ENCODE measurements at places on chromosomes 13 and 19.
A peak's percentile ranks its signal among the peaks of the same experiment; 100 is the strongest.

GRCh38 chr13:68185444-68186141 lies 955.5 kb upstream of the PCDH9 start:
- no peak for DNase-seq

- no peak for DNase-seq
Observed at GRCh38 chr19:21519488-21519887, 14.1 kb downstream of the ZNF429 start.

- no peak for DNase-seq
Observed at GRCh38 chr19:45297674-45298073, 25.0 kb downstream of the CKM start.

- peak; percentile 31 for DNase-seq
Observed at GRCh38 chr13:51895906-51896888, 34.4 kb downstream of the CCDC70 start.

DNA sequence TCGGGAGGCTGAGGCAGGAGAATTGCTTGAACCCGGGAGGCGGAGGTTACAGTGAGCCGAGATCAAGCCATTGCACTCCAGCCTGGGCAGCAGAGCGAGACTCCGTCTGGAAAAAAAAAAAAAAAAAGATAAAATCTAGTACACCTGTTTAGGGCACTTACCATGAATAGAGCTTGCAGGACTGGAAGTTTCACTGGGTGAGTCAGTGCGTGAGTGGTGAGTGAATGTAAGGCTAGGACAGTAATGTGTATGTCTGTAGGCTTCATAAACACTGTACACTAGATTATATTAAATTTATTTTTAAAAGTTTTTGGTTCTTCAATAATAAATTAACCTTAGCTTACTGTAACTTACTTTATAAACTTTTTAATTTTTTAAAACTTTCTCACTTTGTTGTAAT lies 22.9 kb downstream of the PPP5C start:
- DNase-seq: no peak

GRCh38 chr13:79496188-79496587 lies 15.2 kb downstream of the NDFIP2 start:
- no peak for DNase-seq

GRCh38 chr13:109249780-109250528 lies 536.4 kb downstream of the IRS2 start:
- no peak for DNase-seq

- DNase-seq: no peak
Observed at GRCh38 chr13:31045286-31046081, 113.0 kb downstream of the TEX26 start.

DNA sequence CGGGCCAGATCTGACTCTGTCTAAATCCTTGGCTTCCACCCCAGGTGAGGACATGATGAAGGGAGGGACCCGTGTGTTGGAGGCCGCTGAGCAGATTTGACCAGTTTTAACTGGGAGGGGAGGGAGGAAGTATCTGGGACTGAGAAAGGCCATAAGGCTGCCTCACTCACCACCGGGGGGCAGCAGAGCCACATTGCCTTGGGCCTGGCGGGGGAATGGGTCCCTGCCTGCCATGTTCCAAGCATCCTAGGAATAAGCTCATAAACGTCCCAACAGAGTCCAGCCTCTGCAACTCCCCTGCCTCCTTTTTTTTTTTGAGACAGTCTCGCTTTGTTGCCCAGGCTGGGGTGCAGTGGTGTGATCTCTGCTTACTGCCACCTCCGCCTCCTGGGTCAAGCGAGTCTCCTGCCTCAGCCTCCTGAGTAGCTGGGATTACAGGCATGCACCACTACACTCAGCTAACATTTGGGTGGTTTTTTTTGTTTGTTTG lies 15.5 kb downstream of the MAST3 start:
- DNase-seq: peak; percentile 63

DNA sequence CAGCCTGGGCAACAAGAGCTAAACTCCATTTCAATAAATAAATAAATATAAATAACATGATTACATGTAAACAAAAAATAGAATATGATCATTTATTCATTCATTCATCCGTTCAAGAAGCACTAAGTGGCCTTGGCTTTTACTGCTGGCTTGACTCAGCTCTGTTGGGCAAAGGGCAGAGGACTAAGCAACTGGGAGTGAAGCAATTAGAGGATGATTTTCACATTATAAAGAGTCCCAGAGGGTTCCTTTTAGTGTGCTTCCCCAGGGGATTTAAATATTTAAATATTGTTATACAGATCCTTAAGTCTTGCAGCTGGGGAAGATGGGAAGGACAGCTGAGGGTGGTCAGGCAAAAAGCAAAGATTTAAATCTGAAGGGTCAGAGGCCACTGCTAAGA lies 34.9 kb upstream of the FLT1 start:
- no peak for DNase-seq

DNA sequence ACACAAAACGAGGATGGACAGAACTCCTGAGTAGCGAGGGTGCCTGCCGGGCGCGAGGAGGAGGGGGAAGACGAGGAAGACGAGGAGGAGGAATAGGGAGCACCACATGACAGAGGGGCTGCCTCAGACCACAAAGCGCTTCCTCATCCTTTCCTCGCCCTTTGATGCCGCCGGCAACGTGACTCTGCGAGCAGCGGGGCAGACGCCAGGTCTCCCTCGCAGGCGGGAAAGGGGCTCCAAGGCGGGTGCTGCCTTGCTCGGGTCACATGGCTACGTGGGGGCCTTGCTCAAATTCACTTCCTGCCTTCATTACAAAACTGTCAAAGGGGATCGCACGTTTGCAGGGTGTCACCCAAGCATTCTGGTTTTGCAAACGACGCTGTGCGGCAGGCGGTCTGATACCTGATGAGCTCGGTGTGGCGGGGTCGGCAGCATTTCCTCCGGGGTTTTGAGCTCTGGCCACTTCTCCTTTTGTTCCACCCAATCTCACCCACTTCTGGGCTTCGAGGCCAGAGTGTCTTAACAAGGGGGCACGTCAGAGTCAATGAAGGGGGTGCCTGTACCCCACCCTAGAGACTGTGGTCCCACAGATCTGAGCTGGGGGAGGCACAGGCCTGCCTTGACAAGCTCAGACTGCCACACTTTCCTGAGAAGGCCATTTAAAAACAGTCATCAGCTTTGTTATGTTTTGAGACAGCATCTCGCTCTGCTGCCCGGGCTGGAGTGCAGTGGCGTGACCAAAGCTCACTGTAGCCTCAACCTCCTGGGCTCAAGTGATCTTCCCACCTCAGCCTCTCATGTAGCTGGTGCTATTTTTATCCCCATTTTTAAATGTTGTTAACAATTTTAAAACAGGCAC lies 14.9 kb downstream of the MAP2K2 start:
- DNase-seq: peak; percentile 81

- DNase-seq: no peak
Observed at GRCh38 chr13:112744168-112745021, 54.6 kb downstream of the ATP11A start.

GRCh38 chr19:12802267-12803106 lies 618 bp downstream of the THSD8 start:
- no peak for DNase-seq

- no peak for DNase-seq
Observed at GRCh38 chr13:105670179-105670990, 865.1 kb downstream of the EFNB2 start.

DNA sequence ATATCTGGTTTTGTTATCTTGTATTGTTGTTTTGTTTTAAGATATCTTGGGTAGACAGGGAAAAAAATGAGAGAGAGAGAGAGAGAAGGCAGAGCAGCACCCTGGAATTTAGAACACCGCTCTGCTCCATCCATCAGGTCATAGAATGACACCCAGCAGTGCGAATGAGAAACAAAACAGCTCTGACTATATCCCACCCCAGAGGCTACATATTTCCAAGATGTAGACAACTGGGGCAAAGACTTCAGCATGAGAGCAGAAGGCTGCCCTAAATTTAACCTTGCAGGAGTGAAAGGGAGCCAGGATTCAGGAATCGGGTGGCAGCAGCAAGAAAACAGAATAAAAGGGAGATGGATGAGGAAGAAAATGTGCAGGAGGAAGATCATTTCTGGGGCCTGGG lies 46.5 kb downstream of the TNFSF13B start:
- DNase-seq: no peak

- no peak for DNase-seq
Observed at GRCh38 chr13:84405286-84405685, 523.0 kb upstream of the SLITRK1 start.

GRCh38 chr13:83732755-83733154 lies 149.5 kb downstream of the SLITRK1 start:
- no peak for DNase-seq

DNA sequence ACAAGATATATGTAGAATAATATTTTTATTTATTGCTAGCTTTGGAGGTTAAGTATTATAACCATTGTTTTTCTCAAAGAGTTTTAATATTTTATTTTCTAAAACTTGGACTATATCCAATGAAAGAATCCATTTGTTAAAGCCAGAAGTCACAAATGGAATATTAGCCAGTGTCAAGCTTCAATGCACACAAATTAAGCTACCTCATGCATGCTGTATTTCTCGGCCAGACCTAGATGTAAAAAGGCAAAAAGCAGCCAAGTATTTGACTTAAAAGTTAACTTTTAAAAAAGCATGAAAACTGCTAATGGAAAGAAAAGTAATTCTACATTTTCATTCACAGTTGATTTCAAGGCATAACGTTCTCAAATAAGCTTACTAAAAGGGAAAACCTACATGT lies 160.0 kb upstream of the ATXN8OS start:
- DNase-seq: no peak

GRCh38 chr13:51724721-51725120 lies 79.2 kb downstream of the DHRS12 start:
- DNase-seq: no peak

GRCh38 chr19:53612762-53613526 lies 18.9 kb upstream of the DPRX start:
- DNase-seq: no peak

- no peak for DNase-seq
Observed at GRCh38 chr19:16369664-16370576, 45.3 kb downstream of the KLF2 start.

DNA sequence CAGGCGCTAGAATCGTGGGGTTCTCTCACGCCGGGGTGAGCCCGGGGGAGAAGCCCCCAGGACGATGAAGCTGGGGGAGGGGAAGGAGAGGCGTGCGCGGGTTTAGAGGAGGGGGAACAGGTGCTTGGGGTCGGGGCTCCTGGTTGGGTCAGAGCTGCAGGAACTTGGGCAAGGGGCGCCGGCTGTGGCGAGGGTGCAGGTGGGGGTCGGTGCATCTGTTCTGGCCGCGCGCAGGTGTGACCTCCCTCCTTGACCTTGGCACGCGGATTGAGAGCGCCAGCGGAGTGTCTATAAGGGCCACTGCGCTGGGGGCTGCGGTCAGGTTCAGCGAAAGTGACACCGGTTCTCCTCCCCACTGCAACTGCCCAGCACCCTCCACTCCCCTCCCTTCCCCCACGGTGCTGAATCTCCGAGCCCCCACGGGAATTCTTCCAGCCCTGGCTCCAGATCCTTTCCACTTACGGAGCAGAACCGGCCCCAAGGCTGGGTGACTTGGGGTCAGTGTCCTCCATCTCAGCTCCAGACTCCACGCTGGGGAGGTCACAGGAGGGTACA lies 618 bp downstream of the TMEM38A start:
- peak; percentile 39 for DNase-seq

- DNase-seq: no peak
Observed at GRCh38 chr13:98484289-98485219, 92.4 kb downstream of the STK24 start.

- DNase-seq: no peak
Observed at GRCh38 chr19:52981329-52981728, 18.6 kb upstream of the ZNF816 start.

DNA sequence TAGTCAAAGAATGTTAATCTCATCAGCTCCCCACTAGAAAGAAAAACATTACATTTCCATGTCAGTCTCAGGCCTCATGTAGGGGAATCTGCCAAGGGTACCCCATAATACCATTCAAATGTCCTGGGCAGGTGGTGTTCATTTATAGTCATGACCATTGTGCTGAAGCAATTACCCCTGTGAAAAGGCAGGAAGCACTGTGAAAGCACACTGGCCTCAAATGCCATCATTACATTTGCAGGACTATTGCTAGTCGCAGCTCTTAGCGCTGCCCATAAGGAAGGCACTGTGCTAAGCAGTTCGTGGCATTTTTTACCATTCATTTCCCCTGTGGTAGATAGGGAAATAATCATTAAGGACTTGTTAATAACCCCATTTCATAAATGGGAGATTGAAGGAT lies 109.0 kb downstream of the LHFPL6 start:
- DNase-seq: no peak
